Gastroesophageal sphincter (tissue), 4 donors: ENCODE measurements at places on chromosomes 2 and 18. TPM values are rescaled to one million over a fixed set of nuclear protein-coding genes. Genes with fewer than 3 reads are reported as not detected.

Gene REG1B
- not detected for total RNA-seq

DNA sequence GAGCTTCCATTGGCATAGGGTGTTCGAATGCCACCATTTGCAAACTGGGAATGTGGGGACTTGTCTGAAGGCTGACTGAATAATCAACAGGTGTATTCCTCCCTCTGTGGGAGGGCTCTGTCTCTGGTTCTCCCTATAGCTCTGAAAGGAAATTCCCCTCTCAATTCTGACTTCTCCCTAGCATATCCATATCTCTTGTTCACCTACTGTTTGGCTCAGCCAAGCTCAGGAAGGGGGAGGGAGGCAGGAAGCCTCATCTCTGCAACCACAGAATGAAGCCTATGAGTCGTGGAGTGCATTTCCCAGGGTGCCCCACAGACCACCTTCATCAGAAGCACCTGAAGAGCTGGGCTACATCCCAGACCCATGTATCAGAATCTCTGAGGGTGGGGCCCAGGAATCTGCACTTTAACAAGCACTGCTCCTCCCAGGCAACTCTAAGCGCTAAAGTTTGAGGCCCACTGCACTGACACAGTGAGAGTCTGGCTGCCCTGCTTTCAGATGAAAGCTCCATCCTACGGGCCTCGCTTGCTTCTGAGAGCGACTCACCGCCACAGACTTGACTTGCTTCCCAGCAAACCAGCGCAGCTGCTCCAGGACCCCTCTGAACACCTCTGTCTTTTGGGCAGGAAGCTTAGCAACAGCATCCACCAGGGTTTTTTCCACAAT, 32.0 kb downstream of the XDH start:
- no peak for ATAC-seq

Gene DNAH7
- 0.67 TPM for total RNA-seq

Gene SERPINB10
- total RNA-seq, result not detected

Gene EVX2
- total RNA-seq, result not detected

Gene LDLRAD4
- total RNA-seq, result 28.1 TPM

GRCh38 chr2:35463805-35464596, 891.6 kb upstream of the CRIM1 start:
- no peak for ATAC-seq

Gene PARD6G
- total RNA-seq, result 8.5 TPM

DNA sequence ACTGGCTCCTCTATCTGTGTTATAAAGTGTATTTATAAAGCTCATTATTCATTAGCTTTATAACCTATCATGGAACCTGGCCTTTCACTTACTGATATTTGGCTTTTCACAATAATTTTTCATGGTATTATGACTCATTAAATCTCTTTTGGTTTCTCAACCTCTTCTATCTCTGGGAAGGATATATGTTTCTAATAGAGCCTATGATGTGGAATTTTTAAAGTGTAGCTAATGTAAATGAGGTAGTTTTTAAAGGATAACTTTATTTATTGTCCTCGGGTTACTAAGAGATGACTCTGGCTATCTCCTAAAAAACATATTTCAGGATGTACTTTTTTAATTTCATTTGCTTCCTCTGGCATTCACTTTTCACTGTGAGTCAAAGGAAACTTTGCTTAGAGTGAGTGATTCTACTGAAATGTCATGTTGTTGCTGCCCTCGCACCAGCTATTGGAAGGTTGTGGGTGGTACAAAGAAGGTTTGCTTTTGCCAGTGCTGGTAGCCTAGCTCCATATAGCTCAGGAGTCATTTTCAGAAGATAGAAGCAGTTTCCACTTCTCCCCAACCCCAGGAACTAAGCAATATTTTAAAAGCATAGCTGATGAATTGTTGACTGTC, 85.2 kb upstream of the RPE start:
- no peak for ATAC-seq

Gene CEP192
- 28.6 TPM for total RNA-seq

Gene SPP2
- total RNA-seq, result not detected
